ENCODE measurements at places on chromosomes 7 and 10.

DNA sequence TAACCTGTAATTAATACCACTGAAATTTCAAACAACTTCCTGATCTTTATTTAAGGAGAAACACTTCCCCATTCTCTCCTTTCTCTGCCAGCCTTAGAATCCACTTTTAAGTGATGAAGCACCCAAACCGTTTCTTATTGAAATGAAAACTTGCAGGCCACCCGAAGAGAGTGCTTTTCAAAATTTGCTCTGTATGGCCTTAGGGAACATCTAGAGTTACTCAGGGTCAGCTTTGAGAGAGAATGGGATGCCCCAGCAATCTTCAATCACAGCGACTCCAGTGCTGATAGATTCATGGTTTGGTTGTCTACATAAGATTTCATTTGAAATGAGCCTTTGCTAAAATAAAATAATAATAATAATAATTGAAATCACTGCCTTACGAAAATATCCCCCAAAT lies 323.1 kb downstream of the PCLO start:
- no peak for DNase-seq

- DNase-seq, result no peak
These were observed 5.9 kb downstream of the VPS41 start for GRCh38 chr7:38903057-38903456.

- DNase-seq, result no peak
These were observed 114.6 kb downstream of the SRI start for GRCh38 chr7:88105231-88105630.

GRCh38 chr10:994836-995558 lies 6.8 kb downstream of the GTPBP4 start:
- DNase-seq, result no peak

GRCh38 chr7:20834656-20835055 lies 48.0 kb upstream of the SP8 start:
- DNase-seq, result no peak

- no peak for DNase-seq
These were observed 113.8 kb downstream of the CDK6 start for GRCh38 chr7:92722541-92722940.

DNA sequence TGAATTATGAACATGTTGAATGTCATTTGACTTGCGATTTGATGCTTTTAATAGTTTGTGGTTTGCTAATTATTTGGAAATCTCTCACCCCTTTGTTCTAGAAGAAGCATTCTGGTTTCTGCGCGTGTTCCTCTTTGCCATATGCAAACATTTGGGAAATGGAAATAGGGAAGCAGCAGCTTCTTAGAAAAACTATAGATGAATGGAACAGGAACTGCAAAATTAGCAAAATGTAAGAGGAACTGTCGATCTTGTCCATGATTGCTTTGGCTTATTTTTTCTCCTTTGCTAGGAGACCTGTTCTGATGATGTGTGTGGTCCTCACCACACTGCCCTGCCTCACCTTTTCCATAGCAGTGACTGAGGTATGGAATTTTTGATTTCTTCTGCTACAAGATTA lies 19.0 kb downstream of the TMEM236 start:
- DNase-seq, result no peak

DNA sequence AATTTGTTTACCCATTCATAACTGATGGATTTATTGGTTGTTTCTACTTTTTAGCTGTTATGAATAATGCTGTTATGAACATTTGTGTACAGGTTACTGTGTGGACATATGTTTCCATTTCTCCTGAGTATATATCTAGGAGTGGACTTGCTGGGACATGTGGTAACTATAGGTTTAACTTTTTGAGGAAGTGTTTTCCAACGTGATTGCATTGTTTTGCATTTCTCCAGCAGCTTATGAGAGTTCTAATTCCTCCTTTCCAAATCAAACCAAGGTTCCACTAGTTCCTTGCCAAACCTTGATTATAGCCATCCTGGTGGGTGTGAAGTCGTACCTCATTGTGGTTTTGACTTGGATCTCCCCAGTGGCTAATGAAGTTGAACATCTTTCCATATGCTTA lies 2.6 kb upstream of the PRF1 start:
- no peak for DNase-seq

DNA sequence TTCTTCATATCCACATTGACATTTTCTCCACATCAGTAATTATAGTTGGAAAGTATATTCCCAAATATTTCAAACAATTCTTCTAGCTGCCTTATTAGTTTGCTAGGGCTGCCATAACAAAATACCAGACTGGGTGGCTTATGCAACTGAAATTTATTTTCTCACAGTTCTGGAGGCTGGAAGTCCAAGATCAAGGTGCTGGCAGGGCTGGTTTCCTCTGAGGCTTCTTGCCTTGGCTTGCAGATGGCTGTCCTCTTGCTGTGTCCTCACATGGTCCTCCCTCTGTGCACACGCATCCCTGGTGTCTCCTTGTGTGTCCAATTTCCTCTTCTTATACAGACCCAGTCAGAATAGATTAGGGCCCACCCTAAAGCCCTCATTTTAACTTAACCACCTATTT lies 34.5 kb downstream of the DOCK4 start:
- no peak for DNase-seq

DNA sequence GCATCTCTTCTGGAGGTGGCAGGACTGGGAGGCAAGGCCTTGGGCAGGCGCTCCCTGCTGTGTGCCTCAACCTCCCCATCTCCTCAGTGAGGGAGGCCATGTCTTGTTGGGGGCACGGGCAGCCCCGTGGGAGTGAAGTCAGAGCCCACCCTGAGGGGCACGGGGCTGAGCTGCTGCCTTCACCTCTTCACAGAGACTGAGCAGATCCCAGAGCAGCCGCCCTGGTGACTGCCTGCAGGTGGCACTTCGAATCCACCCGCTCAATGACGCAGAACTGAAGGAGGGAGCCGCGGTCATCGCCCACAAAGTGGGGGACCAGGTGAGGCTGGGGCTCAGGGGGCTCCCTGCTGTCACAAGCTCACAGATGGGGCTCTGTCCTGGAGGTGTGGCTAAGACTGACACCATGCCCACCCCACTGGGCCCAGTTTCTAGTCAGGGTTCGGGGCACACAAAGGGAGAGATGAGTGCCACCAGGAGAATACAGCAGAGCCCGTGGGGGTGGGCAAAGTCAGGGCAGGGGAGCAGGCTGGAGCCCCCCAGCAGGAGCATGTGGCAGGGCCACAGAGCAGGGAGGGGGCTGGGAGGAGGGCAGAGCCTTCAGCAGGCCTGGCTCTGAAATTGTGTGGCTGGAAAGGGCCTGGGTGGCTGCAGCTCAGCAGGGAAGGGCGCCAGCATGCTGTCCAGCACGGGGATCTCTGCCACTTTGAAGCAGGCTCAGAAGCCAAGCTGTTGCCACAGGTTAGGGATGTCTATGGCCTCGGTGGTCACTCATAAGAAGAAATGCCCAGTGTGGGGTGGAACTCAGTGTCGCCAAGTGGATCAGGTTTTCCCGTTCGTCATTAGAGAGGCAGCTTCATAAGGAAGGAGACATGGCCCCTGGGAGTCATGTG lies 18.8 kb upstream of the CHST12 start:
- DNase-seq, result no peak

- DNase-seq, result no peak
These were observed 241.6 kb downstream of the CAMK1D start for GRCh38 chr10:12590675-12591659.

DNA sequence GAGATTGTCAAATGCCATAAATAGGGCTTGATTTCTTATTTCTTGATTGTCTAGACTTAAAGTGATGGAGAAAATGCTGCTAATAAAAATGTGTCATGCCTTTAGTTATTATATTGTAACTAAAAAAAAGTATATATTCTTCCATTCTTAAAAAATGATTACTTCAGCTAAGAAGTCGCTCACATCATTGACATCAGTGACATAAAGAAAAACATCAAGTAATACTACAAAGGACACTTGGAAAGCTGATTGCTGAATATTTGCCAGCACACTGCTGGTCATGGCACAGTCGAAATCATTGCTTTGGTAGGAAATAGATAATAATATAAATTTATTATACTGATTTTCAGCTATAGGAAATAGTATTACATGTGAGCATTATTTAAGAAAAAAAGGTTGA lies 62.6 kb downstream of the LOXL4 start:
- no peak for DNase-seq

GRCh38 chr7:134561-135256 lies 57.7 kb upstream of the FAM20C start:
- DNase-seq, result no peak

- peak; percentile 11 for DNase-seq
These were observed 150.9 kb upstream of the KLF6 start for GRCh38 chr10:3935933-3936359.

Measured in amniotic epithelial cell (primary cell).